ENCODE measurements at places on chromosomes 5 and 9. TPM values are rescaled to one million over a fixed set of nuclear protein-coding genes. Genes with fewer than 3 reads are reported as not detected.
A peak's percentile ranks its signal among the peaks of the same experiment; 100 is the strongest.

GRCh38 chr5:37844009-37844408, 4.2 kb upstream of the GDNF start:
- DNase-seq, result no peak

Gene MPDZ
- total RNA-seq, result 57.2 TPM

Gene TSLP
- 0.03 TPM for total RNA-seq

- peak; percentile 10 for DNase-seq
Measured at GRCh38 chr9:115444959-115445358, 327.0 kb upstream of the TNC start.

DNA sequence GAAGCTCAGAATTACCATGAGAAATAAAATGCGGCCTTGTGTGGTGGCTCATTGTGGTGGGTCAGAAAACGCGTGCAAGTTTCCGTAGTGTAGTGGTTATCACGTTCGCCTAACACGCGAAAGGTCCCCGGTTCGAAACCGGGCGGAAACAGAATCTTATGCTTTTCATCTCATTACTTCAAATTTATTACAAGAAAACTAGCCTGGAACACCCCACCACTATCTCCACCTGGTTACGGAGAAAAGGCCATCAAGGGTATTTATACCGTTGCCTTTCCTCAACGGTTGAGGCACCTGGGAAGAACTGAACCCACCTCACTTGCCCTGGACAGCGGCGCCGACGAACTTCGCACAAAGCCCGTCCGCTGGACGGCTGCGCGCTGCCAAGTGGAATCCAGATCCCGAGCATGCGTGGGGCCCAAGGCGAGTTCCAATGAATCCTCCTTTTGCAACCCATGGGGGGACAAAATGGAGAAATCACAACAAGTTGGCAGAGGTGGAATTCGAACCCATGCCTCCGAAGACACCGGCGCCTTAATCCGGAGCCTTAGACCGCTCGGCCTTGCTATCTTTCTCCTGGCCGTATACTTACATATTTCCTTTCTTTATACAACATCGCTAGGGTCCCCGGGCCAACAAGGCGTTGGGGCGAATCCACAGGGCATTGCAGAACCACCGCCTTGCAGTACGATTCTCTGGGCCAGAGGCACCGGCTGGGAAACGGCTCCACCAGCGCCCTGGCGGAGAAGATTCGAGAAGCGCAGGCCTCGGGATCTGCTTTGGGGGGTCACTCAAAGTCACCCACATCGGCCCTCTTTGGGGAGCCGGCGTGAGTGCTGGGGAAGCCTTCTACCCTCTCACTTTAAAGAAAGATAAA, 16.9 kb downstream of the OR2V2 start:
- peak; percentile 65 for DNase-seq

Gene CCNO
- 7.1 TPM for total RNA-seq

GRCh38 chr9:96382175-96382574, 1.3 kb downstream of the SLC35D2 start:
- DNase-seq, result peak; percentile 67

DNA sequence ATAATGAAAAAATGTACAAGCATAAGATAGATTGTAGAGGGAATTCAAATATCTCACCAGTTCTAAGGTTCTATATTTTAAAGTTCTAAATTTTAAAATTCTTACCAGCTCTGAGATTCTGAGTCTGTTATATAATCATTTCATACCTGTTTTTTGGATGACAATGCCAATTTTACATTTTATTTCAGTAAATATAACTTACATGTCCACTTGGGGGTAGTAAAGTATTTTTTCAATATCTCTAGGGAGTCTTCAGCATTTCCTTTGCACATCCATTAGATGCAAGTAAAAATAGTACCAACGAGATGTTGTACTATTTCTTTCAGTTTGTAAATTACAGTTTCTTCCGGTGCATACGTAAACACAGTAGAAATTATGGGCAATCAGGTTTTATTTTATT, 25.7 kb downstream of the NMUR2 start:
- DNase-seq, result no peak

DNA sequence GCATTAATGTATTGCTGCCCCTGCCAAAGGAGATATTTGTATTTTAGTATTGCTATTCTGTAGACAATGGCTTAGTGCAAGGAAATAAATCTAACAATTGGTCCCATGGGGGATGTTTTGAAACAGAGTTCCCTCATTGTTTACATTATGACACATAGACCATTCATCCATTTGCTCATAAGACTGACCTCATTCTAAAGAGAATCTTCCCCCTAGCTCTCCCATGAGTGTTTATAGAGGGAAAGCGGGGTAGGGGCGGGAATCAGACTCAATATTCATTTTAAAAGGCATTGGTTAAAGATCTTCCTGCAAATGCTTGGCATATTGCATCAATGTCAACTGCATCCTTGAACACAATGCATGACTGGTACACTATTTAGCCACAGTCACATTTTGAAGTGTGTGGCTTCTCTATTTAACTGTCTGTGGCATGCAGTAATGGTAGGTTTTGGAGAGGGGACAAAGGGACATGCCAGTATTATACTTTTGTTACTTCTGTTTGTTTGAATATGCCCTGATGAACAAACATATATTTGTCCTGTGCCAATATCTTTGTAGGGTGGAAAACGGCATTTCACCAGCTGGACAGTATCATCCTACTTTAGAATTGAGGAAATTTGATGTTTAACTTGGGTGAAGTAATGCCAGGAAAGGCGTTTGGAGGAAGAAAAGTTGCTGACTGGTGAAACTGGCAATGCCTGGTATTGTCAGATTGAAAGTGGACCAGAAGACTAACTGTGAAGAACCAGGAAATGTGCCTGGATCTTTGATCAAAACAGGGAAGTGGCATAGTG, 84.1 kb upstream of the MEGF10 start:
- DNase-seq, result peak; percentile 86

Gene SCGB3A1
- total RNA-seq, result not detected

GRCh38 chr5:67989456-67989855, 226.1 kb upstream of the PIK3R1 start:
- DNase-seq, result peak; percentile 20

DNA sequence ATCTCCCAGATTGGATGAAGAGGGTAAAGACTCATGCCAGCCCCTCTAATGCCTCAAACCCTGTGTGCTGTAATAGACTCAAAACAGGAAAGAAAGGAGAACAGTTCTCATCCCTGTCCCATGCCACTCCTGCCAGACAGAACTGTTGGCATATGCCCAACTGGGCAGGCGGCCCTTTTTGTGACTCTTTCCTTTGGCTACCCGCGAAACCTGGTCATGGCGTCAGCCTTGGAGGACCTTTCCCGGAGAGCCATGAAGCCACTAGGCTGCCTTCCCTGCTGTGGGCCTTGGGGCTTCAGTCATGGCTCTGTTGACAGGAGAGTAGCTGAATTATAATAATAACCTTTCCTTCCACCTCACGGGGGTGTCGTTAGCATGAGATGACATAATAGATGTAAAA, 75.9 kb upstream of the SEMA6A start:
- no peak for DNase-seq

Gene EQTN
- total RNA-seq, result not detected

DNA sequence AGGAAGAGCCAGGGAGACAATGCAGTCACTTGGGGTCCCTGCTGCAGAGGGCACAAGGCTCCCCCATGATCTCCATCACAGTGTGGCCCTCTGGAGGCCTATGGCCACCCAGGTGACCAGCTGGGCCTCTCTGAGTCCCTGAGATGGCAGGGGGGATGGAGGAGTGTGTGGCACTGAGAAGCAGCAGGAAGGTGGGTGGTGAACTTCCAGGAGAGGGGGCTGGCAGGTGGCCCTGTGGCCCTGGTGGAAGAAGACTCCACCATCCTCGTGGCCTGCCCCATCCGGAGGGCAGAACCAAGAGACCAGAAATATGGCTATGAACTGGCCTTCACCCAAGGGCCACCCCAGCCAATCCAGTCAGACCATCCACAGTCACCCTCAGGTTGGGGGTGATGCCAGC, 31.7 kb upstream of the AFAP1L1 start:
- no peak for DNase-seq

- peak; percentile 50 for DNase-seq
Measured at GRCh38 chr5:8517456-8517855, 648.5 kb downstream of the MTRR start.

DNA sequence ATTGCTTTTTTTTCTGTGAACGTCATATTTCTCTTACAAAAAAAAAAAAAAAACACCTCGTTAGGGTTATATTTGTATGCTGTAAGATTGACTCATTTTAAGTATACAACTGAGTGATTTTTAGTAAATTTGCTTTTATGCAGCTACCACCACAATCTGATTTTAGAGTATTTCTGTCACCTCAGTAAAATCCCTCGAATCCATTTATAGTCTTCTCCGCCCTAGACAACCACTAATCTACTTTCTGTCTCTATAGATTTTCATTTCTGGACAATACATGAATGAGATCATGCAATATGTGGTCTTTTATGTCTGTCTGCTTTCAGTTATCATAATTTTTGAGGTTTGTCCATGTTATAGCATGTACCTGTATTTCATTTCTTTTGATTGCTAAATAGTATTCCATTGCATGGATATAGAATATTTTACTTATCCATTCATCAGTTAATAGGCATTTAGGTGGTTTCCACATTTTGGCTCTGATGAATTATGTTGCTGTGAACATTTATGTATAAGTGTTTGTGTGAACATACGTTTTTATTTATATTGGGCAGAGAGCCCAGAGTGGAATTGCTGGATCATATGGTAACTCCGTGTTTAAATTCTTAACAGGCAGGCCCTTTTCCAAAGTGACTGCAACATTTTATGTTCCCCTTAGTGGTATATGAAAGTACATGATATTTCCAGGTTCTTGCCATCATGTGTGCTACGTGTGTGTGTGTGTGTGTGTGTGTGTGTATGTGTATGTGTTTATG, 171.4 kb downstream of the SGCD start:
- no peak for DNase-seq

- DNase-seq, result no peak
Measured at GRCh38 chr9:101027236-101027635, 1.3 kb upstream of the PLPPR1 start.

Gene NFX1
- 20.3 TPM for total RNA-seq

Gene SARDH
- total RNA-seq, result 1.2 TPM

Data from Daoy (cell line).